ENCODE measurements at places on chromosomes 7 and 10.
A peak's percentile ranks its signal among the peaks of the same experiment; 100 is the strongest.

DNA sequence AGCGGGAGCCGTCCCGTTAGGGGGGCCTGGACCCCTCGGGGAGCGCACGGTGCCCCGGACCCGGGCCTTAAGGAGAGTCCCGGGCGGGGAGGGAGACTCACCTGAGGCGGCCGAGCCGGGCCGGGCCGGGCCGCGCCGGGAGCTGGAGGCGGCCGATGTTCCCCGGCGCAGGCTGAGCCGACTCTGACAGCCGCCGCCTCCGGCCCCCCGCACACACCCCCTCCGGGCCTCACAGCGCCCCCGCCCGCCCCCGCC lies at the start of gene ACHE:
Gene ACHE (minus strand): TSS at position 188 of the 255 bp plus-strand sequence. CDS start 1,656 bp downstream, outside the sequence.
- DNase-seq = no peak

DNA sequence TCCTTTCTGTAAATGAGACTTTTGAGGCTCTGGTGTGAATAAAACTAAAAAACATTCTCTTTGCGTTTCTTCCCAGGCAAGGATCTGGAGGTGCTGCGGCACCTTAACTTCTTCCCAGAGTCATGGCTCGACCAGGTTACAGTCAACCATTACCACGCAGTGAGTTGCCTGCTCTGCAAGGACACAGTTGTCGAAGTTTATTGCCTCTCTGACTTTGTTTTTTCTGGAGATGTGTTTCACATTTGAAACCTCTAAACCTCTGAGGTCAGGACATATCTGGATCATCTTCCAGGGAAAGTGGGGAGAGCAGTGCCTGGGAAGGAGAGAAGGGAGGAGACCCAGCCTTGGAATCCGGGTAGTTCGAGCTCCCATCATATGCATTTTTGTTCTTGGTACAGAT lies 43.4 kb upstream of the PLEKHA1 start:
- no peak for DNase-seq

- no peak for DNase-seq
Observed at GRCh38 chr10:125164421-125164820, 4.1 kb upstream of the CTBP2 start.

DNA sequence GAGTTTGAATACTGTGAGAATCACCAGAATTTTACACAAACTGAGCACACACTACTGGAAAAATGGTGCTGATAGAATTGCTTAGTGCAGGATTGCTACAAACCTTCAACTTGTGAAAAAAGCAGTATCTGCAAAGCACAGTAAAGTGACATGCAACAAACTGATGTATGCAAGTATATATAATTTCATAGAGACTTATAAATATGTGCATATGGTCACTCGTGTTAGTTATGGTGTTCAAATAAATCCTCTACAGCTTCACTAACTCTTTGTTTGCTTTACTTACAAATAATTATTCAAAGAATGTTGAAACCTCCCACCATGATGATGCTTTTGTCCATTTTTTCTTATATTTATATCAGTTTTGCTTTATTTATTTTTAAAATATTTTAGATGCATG lies 1130.9 kb upstream of the CELF2 start:
- no peak for DNase-seq

DNA sequence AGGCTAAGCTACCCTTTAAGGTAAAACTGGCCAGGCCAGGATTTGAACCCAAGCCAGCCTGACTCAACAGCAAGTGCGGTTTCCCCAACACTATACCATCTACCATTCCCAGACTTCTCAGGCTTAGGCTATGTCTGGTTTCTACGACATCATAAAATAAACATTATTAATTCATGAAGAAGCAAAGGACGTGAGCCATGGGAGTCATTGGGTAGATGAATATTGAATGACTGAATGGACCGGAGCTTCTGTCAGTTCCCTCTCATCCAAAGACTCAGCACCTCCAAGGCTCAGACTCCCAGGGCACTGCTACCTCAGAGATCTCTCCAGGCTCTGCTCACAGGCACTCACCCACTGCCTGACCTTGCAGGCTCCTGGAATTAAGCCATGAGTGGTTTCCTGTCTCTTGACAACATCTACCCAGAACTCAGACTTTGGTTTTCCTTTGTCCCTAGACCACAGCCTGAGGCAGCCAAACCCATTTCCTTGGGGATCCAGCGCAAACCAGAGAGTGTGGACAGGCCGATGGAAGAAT lies 64.6 kb upstream of the STEAP1B start:
- DNase-seq = no peak

DNA sequence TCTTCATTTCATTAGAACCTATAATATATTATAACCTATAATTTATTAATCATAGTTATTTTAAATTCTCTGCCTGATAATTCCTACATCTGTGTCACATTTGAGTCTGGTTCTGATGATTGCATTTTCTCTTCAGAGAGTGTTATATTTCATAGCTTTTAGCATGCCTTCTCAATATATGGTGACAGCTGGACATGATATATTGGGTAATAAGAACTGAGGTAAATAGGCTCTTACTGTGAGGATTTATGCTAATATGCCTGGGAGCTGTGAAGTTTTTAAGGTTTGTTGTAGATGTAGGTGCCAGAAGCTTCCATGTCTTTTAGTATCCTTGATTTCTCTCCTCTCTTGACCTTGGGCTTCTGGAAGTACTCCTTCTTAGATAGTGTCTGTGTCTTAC lies 325.9 kb upstream of the SEMA3D start:
- no peak for DNase-seq

DNA sequence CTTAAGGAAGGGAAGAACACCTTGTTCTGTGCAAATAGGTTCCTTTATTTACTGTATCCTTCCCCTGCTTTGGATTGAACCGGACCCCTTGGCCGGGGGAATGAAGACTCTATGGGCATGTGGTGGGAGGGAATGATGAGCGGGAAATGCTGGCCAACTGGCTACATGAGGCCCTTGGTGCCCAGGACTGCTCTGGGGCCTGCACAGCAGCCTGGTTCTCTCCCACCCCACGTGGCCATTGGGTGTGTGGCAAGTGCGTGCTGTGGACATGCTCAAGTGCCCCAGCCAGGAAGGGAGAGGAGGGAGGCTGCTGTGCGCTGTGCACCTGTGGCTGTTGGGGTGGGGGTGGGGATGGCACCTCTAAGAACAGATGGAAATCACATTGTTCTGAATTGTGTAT lies 917.0 kb upstream of the GHITM start:
- DNase-seq = no peak

DNA sequence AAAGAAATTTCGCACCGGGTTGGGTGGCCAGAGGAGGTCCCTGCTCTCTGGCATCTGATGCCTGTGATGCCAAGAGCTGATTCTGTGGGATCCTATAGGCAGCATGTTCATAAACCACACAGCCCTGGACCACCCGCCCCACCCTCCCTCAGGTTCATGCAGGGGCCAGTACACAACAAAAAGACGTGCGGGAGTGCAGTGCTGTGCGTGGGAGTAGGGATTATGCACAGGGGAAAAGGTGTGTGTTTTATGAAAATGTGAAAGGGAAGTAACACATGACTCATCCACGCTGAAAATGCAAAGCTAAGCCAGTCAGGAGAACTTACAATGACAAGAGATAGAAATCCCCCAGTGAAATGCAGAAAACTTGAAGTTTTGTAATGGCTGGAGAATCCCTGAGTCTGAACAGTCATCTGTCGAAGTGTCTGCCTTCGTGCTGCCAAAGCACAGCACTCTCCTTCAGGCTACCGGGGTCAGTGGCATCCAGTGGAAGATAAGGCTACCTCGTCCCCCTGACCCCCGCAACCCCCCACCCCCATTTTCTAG lies 1.1 kb downstream of the KIAA1217 start:
- DNase-seq = no peak

- no peak for DNase-seq
Observed at GRCh38 chr10:133401500-133401899, 7.5 kb downstream of the MTG1 start.

DNA sequence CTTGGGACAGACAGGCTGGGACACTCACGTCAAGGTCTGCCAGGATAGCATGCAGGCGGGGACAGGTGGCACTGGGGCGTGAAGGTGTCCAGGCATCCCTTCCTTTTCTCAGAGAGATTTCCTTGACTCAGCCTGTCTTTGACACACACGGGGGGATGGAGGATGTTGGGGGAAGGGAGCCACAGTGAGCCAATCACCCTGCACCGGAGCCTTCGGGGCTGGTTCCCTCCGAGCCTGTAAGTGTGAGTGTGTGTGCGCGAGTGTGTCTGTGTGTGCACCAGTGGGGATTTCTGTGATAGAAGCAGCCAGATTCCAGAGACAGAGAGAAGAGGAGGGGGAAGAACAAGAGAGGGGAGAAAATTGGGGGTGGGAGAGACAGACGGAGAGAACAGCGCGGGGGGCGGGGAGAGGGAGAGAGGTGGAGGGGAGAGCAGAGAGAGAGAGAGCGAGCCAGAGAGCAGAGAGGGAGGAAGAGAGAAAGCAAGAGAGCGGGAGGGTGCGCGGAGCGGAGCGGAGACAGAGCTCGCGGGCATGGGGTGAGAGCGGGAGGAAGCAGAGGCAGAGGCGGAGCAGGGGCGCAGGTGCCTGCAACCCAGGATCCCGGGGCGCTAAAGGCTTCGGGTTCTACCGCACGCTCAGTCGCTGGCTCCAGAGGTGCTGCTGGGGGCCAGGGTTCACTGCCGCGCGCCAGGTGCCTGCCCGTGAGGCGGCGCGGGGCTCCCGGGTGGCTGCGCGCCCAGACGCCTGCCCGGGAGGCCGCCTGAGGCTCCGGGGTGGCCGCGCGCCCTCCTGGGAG lies 466 bp upstream of the GPR26 start:
- DNase-seq = no peak

- no peak for DNase-seq
Observed at GRCh38 chr10:116055252-116055916, 217.6 kb downstream of the GFRA1 start.

DNA sequence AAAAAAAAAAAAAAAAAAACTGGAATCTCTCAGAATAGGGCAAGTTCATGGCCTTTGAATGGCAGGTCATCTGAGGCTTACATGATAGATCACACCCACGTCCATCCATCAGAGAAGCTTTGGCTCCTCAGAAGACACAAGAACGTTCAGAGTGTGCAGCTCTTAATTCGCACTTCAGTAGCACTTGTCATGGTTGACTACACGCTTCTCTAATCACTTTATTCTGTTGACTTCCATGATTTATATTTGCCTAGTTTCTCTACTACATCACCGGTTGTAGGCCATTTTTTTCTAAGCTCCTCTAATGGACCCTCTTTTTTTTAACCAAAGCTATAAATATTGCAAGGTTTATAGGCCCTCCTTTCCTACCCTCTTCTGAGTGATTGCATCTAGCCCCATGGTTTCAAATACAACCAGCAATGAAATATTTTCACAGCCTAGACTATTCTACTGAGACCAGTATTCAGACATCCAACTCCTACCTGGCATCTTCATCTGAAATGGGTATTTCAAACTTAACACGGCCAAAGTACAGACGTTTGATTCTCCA lies 305.4 kb upstream of the CELF2 start:
- DNase-seq = no peak

GRCh38 chr7:110771717-110772116 lies 319.2 kb upstream of the LRRN3 start:
- no peak for DNase-seq

DNA sequence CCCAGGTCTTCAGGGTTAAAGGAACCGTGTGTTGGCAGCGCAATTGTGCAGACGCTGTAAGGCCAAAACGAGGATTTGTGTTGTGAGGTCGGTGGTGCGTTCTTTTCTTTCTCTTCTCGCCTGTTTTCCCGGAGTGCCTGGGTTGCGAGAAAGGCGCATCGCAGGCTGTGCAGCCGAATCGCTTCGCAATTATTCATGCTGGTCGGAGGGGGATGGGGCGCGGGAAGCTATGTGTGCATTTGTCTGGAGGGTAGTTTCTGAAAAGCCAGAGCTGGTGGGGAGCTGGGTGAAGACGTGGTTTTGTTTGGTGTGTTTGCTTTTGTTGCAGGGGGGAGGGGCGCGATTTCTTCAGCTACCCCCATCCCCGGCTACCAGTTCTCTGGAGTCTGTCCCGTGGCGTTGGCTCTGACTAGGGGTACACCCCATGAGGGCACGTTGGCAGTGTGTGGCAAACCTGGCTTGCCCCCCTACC lies 2.1 kb downstream of the MXI1 start:
- DNase-seq = peak; percentile 71

- no peak for DNase-seq
Observed at GRCh38 chr10:91758303-91759146, 39.7 kb upstream of the TNKS2 start.

GRCh38 chr7:2193575-2194305 lies 39.0 kb downstream of the MAD1L1 start:
- no peak for DNase-seq

GRCh38 chr10:21234761-21235160 lies 290.7 kb downstream of the SKIDA1 start:
- DNase-seq = no peak

- no peak for DNase-seq
Observed at GRCh38 chr7:102966465-102966864, 53.7 kb downstream of the LRRC17 start.

DNA sequence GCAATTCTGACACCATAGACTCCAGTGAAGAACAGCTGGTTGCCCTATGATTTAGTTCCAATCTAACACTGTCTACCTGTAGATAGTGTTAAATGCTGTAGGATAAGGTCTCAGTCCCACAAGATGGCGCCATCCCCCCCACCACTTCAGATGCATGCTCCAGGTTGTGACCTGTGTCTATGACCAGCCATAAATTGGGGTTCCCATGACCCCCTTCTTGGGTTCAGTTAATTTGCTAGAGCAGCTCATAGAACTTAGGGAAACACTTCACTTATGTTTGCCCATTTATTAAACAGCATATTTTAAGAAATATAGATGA lies 13.1 kb downstream of the CCSER2 start:
- DNase-seq = no peak

GRCh38 chr7:81665236-81665635 lies 104.6 kb downstream of the HGF start:
- DNase-seq = no peak

- no peak for DNase-seq
Observed at GRCh38 chr10:124534231-124534798, 72.7 kb downstream of the LHPP start.

- DNase-seq = no peak
Observed at GRCh38 chr7:55308186-55308929, 56.8 kb upstream of the LANCL2 start.

GRCh38 chr10:48215486-48216203 lies 58.9 kb downstream of the FRMPD2 start:
- no peak for DNase-seq

- DNase-seq = no peak
Observed at GRCh38 chr10:34746094-34746493, 69.0 kb downstream of the PARD3 start.

DNA sequence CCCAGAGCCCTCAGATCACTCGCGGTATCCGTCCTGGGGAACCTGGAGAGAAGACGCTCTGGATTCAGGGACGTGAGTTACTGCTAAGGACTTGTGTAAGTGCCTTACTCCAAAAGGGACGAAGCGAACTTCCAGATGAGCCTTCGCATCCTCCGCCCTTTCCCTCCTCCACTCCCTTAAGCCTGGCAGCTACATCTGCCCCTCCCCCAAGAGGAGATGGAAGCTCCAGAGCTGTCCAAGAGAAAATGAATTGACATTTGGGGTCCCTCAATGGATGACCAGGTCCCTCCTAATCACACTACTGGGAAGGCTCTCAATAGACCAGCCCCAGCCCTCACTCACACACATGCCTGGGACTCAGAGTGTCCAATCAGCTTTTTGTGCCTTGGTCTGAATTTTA lies 31.3 kb upstream of the GDF10 start:
- DNase-seq = no peak

- no peak for DNase-seq
Observed at GRCh38 chr7:56447864-56448693, 331.9 kb upstream of the NUPR2 start.

- DNase-seq = no peak
Observed at GRCh38 chr7:47180516-47180826, 401.4 kb downstream of the TNS3 start.

All from activated effector memory CD4-positive, alpha-beta T cell treated with Interleukin-2 at 50 U/mL for 16 hours (primary cell).